ENCODE measurements at places on chromosomes 2 and 18. TPM values are rescaled to one million over a fixed set of nuclear protein-coding genes. Genes with fewer than 3 reads are reported as not detected.
A peak's percentile ranks its signal among the peaks of the same experiment; 100 is the strongest.

LRRC30 gene
- total RNA-seq = not detected

SLC9A4 gene
- total RNA-seq = 23.5 TPM

REG3A gene
- not detected for total RNA-seq

MARCHF4 gene
- total RNA-seq = not detected

ZNF804A gene
- 1.2 TPM for total RNA-seq

DSC1 gene
- total RNA-seq = not detected

CCDC93 gene
- 36.4 TPM for total RNA-seq

GRCh38 chr18:49249521-49249920 is 210.9 kb downstream of the DYM start:
- no peak for DNase-seq

DNA sequence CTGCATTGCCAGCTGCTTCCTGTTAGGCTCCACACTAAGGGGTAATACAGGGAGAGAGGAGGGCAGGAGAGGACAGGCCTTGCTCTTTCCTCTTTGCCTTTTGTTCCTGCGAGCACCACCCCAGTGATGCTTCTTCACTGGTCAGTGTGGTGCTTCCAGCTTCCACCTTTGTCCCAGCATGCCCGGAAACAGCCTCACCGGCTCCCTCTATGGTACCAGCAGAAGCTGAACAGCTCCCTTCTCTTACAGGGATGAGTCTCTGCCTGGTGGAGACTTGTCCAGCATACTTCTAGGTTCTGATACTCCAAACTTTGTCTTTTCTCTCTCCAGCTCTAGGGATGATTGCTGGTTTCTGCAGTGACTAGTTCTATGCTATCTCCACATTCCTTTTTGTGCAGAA is 413.3 kb downstream of the TSN start:
- no peak for DNase-seq

- no peak for DNase-seq
These were observed 215.7 kb downstream of the MGAT5 start for GRCh38 chr2:134469516-134470115.

DNA sequence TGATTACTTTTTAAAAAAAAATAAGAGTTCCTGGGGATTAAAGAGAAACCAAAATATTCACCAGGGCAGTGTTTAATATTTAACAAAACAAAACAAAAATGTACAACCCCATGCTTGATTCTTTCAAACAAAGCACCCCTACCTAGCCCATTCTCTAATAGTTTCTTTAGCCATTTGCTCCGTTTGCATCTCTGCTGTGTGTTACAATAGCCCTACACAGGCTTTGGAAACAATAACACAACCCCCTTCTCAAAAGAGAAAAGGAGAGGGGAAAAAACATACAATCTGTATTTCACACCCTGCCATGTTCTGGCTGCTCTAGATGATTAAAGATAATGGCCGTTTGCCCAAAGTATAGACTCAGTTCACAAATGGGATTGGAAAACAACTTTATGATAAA is 302.9 kb downstream of the CPS1 start:
- no peak for DNase-seq

- DNase-seq = peak; percentile 52
These were observed 72.3 kb downstream of the FMNL2 start for GRCh38 chr2:152407204-152407721.

DNA sequence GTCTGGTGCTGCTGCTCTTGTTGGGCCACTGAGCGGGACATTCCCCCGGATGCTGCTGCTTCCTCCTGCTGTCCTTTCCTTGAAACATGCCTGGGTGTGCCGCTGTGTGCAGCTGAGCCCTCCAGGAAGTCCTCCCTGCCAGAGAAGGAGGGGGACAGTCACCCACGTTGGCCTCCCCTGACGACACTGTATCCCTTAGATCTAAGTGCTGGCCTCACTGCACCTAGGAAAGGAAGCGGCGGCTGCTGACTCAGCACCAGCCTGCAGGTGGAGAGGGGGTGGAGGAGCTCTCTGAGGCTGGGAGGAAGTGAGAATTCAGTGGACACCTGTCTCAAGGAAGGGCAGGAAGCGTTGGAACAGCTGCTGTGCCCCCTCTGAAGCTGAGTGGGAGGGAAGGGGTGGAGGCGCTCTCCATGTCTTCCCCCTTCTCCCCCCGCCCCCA is 239.8 kb downstream of the HAUS1 start:
- peak; percentile 82 for DNase-seq

GRCh38 chr2:3603536-3604206 is 8.8 kb downstream of the COLEC11 start:
- DNase-seq = no peak

DNA sequence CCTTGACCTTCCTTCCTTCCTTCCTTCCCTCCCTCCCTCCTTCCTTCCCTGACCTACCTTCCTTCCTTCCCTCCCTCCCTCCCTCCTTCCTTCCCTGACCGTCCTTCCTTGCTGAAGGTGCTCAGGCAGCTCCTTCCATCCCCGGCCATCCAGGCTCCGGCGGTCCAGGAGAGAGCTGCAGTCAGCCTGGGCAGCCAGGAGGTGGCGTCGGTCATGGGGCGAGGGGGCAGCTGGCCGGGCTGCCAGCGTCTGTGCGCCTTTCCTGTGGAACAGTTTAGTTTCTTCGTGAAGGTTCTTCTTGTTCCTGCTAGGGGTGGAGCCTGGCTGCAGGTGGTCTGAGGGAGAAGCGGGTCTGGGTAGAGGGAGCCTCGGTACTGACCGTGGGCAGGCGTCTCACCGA is 15.7 kb downstream of the GPR35 start:
- peak; percentile 43 for DNase-seq

DNA sequence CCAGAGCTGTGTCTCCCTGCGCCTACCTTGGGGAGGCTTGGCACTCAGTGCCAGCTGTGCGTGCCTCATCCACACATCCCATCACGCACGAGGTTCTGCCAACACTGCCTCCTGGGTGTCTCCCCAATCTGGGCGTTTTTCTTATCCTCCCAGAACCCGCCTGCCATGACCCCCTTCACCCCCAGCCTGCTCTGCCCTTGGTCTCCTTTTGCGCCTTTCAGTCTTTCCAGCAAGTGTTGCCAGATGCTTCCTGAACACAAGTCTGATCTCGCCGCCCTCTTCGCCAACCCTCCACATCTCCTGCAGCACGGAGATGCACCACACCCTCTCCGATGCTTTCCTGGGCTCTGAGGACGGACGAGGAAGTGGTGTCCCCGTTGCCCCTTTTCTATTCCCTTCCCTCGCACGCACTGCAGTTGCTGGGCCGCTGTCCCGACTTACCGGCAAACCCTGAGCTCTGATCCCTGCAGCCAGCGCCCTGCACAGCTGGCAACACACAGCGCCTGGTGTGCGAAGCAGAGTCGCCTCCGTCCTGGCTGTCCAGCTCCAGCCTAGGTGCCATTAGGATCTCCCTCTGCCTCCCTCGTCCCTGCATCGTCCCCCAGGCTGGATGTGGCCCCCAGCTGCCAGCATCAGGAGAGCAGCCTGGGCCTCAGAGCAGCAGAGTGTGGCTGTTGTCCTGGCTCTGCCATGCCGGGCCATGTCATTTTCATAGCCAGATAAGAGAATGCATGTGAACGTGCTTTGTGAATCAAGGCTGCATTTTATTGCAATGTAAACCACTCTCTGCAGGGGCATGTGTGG is 22.6 kb upstream of the ALLC start:
- no peak for DNase-seq

DNA sequence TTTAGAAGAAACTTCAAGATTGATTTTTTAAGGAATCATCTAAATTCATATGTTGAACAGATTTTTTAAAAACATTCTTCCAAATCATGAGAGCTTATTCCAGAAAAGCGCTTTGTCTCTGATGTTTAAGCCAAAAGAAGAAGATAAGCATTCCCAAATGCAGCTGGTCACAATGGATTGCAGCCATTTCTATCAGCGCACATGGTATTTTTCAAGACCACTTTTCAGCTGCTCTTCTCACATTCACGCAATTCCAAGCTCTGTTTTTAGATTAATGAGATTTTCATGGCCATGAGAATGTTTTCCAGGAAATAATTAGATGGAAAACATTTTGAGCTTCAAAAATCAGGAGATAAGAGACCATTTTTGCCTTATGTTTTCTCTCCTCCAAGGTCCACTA is 8.7 kb downstream of the OSBPL1A start:
- no peak for DNase-seq

DNA sequence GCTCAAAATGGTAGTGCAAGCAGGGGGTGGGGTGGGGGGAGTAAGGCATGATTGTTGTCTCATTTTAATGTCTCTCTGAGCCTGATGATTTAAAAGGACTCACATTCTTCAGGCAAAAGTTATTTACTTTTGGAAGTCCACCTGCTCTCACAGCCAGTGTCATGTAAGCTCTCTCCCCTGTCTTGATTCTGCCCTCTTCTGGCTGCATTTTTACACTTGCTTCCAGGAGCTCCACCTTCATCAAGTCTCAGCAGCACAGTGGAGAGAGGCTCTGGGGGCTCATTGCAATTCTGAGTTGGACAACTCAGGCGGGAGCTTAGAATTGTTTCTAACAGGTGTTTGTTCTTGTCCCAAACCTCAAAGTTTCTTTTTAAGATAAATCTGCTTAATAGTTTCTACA is 39.2 kb downstream of the GNAL start:
- DNase-seq = no peak

GRCh38 chr2:80324525-80324924 is 20.0 kb upstream of the LRRTM1 start:
- DNase-seq = no peak

All from ureter (tissue), 1 donor.